ENCODE measurements at places on chromosomes 12 and 14. TPM values are rescaled to one million over a fixed set of nuclear protein-coding genes. Genes with fewer than 3 reads are reported as not detected.

Gene FGF23
- not detected for total RNA-seq

Gene LIN52
- 8.1 TPM for total RNA-seq

Gene TGM1
- total RNA-seq, result 2.8 TPM

Gene FOXG1
- not detected for total RNA-seq

Gene TSPAN8
- total RNA-seq, result not detected

Gene BCL11B
- 10.8 TPM for total RNA-seq

Gene GPR84
- 2.9 TPM for total RNA-seq

Gene STAC3
- 3.4 TPM for total RNA-seq

Gene SYT10
- total RNA-seq, result not detected

Gene BLTP3B
- 29.5 TPM for total RNA-seq

Gene OR6C1
- total RNA-seq, result not detected

DNA sequence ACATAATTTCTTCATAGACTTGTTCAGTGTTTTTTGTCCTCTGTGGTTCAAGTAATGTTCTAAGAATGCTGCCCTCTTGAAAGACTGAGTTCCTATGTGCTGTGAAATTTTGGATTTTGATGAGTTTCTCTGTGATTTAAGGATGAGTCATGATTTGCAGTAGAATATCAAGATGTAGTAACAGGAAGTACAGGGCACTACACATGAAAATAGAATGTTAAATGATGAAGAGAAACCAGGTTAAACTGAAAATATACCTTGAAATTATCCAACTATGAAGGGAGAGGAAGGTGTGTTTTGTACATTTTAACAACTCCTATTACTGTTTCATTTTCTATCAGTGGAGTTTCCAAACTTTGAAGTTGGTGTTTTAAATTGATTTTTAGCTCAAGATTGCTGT lies 4.8 kb downstream of the ELK3 start:
- no peaks in the 10 kb centered on the region for H3K27me3 ChIP-seq
- peak overlapping the region; percentile 50 for H3K27ac ChIP-seq
- DNase-seq, result no peak
- H3K4me1 ChIP-seq, result peaks cover 35% of the 10 kb centered on the region

- no peaks in the 10 kb centered on the region for H3K27me3 ChIP-seq
- H3K36me3 ChIP-seq, result no peaks in the 10 kb centered on the region
- no peaks in the 10 kb centered on the region for H3K4me1 ChIP-seq
Observed at GRCh38 chr14:49052521-49052920, 533.7 kb downstream of the RPS29 start.

- H3K36me3 ChIP-seq, result no peaks in the 10 kb centered on the region
- H3K4me1 ChIP-seq, result no peaks in the 10 kb centered on the region
- DNase-seq, result no peak
- no peak overlapping the region for H3K27ac ChIP-seq
- H3K27me3 ChIP-seq, result no peaks in the 10 kb centered on the region
Observed at GRCh38 chr12:59570145-59570544, 25.7 kb upstream of the SLC16A7 start.

DNA sequence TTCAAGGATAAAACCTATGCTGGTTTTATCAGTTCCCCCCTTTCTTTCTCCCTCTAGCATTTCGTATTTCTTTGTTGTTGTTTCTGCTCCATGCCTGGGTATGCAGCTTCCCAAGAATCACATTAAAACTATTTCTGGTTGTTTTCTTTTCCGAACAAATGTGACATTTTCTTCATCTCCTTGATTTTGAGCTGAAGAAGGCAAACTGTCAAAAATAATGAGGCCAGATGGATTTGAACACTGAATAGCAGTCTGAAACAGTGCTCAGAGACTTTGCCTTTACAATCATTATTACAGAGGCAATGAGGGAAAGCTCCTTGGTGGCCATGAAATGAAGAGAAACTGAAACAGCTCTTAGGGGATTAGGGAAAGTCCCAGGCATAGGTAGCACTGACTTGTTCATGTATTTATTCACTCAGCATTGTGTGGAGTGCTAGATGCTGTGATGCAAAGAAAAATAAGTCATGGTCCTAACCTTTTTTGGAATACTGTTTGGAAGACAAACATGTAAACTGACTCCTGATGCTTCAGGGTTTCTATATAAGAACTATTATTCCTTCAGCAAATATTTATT lies 319.5 kb downstream of the FUT8 start:
- no peaks in the 10 kb centered on the region for H3K27me3 ChIP-seq
- DNase-seq, result no peak
- H3K36me3 ChIP-seq, result no peaks in the 10 kb centered on the region

GRCh38 chr12:85821759-85822158 lies 14.4 kb downstream of the RASSF9 start:
- H3K27ac ChIP-seq, result no peak overlapping the region
- H3K27me3 ChIP-seq, result no peaks in the 10 kb centered on the region
- no peaks in the 10 kb centered on the region for H3K36me3 ChIP-seq
- H3K4me3 ChIP-seq, result no peak overlapping the region
- H3K4me1 ChIP-seq, result no peaks in the 10 kb centered on the region

DNA sequence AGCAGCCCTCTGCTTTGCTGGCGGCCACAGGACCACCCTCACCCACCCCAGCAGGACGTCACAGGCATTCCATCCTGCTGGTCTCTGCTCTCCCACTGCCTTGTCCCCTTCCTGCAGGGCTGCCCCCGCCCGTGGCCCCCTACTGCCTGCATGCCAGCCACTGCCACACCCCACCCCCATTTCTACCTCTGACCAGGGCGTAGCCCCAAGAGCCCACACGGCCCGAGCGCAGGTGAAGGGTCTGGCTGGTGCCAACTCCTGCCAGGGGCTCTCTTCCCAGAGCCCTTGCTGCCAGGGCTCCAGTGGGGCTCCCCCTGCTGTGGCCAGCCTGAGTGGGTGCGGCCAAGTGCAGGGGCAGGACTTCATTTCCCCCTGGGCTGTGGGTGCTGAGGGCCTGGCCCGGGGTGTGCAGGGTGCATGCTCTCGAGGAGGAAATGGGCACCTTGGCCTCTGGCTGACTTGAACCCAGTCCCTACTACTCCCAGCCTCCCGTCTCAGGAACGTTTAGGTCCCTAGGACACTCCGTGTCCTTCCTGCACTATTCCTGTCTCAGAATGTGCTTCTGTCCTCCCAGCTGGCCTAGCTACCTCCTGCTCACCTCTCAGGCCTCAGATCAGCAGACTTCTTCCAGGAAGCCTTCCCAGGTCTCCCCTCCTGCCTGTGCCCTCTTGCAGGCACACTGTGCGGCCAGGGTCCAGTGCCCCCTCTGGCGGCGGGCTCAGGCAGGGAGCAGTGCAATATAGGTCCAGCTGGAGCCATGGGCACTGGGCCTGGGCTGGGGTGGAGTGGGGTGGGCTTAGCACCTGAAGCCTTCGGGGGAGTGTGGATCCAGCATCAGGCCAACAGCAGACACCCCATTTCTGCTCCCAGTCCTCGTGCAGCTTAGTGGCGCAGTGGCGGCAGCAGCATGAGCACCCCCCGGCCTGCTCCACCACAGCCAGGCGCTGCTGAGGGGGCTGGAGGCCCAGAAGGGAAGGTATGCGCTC lies 1.4 kb downstream of the LBHD2 start:
- peak; percentile 65 for DNase-seq
- H3K27me3 ChIP-seq, result peaks cover 18% of the 10 kb centered on the region
- H3K4me3 ChIP-seq, result no peak overlapping the region
- H3K36me3 ChIP-seq, result no peaks in the 10 kb centered on the region

DNA sequence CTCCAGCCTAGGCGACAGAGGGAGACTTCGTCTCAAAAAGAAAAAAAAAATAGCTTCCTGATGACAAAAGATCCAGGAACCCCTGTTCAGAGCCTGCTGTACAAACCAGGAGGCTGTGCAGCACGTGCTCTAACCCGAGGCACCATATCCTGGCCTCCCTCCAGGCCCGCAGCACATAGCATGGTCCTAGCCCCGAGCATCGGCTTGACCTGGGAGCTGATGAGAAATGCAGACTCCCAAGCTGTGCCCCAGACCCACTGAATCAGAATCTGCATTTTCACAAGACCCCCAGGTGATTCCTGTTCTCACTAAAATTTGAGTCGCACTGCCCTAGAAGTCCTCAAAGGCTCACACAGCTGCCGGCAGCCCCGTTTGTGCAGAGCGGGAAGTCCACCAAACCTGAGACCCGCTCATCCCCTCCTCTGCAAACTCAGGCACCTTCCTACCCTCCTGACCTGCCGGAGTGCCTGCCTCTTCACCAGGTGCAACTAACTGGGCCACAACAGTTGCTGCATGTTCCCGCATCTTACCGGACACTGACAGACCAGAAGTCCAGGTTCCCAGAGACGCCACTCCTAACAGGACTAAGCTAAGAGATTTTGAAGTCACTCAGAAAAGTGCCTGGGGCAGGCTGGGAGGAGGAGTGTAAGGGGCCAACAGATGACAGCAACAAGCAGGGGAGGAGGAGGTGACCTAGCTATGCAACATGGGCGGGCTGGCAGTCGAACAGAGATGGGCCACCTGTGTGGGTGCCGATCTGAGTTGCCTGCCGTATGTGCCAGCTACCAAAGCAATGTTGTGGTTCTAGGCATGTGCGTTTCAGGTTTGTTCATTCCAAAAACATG lies 24.0 kb upstream of the RIN3 start:
- peak; percentile 58 for DNase-seq
- peaks cover 7% of the 10 kb centered on the region for H3K4me1 ChIP-seq
- no peaks in the 10 kb centered on the region for H3K36me3 ChIP-seq
- H3K27me3 ChIP-seq, result no peaks in the 10 kb centered on the region
- H3K27ac ChIP-seq, result peak overlapping the region; percentile 82
- no peak overlapping the region for H3K4me3 ChIP-seq

- DNase-seq, result no peak
- H3K27ac ChIP-seq, result no peak overlapping the region
- H3K4me1 ChIP-seq, result peaks cover 18% of the 10 kb centered on the region
- no peak overlapping the region for H3K4me3 ChIP-seq
Observed at GRCh38 chr12:79891506-79892162, 43.3 kb downstream of the PPP1R12A start.

DNA sequence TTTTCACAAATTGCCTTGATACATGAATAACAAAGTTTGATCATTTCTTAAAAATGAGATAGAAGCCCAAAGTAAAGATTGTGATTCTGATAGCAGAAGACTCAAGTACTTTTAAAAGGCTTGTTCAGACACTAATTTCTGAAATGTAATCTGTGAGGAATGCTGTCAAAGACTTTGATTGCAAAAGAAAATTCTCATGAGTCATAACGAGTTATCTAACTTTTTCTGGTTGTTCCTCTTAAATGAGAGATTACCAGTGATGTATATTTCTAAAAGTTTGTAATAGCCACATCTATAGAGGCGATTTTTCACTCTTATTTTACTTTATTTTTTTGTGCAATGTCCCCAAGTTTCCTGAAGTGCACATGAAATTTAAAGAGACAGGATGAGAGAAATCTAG lies 7.0 kb downstream of the PYGL start:
- H3K27me3 ChIP-seq, result no peaks in the 10 kb centered on the region
- no peak for DNase-seq
- peaks cover 38% of the 10 kb centered on the region for H3K4me1 ChIP-seq
- H3K4me3 ChIP-seq, result no peak overlapping the region
- H3K36me3 ChIP-seq, result no peaks in the 10 kb centered on the region

DNA sequence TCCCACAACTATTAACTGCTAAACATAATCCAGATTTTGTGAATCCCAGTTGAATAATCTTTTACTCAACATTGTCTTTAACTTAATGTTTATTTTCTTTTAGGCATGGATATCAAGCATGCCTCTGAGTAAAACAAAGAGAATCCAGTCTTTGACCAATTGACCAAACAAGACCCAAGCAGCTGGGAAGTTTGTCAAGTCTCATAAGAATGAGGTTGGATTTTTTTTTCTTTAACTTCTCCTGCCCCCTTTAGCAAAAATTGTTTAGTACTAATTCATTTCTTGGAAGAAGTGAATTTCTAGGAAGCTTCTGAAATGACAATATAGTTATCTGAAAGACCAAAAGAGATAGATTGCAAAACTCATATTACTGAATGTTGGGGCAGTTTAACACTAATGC lies 89.9 kb downstream of the OTOGL start:
- peaks cover 5% of the 10 kb centered on the region for H3K4me1 ChIP-seq
- no peak overlapping the region for H3K27ac ChIP-seq
- H3K4me3 ChIP-seq, result no peak overlapping the region
- no peaks in the 10 kb centered on the region for H3K36me3 ChIP-seq

GRCh38 chr14:54673193-54674045 lies 106.5 kb downstream of the SAMD4A start:
- DNase-seq, result no peak
- H3K27me3 ChIP-seq, result no peaks in the 10 kb centered on the region
- no peaks in the 10 kb centered on the region for H3K4me1 ChIP-seq
- no peak overlapping the region for H3K4me3 ChIP-seq
- H3K36me3 ChIP-seq, result no peaks in the 10 kb centered on the region

DNA sequence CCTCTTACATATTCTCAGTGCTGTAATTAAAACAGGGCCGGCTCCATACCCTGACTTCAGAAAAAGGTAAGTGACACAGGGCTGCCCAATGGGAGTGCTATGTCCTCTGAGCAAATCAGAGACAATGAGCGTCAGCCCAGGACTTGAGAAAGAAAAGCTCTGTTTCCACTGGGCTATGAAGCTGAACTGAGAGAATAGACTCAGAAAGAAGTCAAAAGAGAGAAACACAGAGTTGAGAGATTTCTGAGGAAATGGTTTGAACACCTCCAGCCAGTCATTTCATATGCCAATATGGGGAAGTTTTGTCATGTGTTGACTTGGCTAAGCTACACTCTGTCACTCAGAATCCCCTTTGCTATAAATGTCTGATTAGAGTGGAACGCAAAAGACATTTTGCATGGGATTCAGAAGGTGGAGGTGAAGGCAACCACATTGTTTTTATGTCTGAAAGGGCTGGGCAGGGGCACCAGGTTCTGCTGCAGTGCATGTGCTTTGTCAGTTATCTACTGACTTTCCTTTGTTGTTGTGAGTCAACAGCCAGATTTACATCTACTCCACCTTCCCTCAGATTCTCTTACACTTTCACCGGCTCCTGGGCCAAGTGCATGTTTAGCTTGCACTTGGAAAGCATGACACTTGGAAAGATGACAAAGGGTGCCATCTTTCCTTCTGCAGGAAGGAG lies 313.3 kb downstream of the DUSP6 start:
- H3K4me3 ChIP-seq, result no peak overlapping the region
- no peaks in the 10 kb centered on the region for H3K36me3 ChIP-seq
- no peaks in the 10 kb centered on the region for H3K27me3 ChIP-seq
- H3K4me1 ChIP-seq, result peaks cover 28% of the 10 kb centered on the region
- DNase-seq, result no peak

DNA sequence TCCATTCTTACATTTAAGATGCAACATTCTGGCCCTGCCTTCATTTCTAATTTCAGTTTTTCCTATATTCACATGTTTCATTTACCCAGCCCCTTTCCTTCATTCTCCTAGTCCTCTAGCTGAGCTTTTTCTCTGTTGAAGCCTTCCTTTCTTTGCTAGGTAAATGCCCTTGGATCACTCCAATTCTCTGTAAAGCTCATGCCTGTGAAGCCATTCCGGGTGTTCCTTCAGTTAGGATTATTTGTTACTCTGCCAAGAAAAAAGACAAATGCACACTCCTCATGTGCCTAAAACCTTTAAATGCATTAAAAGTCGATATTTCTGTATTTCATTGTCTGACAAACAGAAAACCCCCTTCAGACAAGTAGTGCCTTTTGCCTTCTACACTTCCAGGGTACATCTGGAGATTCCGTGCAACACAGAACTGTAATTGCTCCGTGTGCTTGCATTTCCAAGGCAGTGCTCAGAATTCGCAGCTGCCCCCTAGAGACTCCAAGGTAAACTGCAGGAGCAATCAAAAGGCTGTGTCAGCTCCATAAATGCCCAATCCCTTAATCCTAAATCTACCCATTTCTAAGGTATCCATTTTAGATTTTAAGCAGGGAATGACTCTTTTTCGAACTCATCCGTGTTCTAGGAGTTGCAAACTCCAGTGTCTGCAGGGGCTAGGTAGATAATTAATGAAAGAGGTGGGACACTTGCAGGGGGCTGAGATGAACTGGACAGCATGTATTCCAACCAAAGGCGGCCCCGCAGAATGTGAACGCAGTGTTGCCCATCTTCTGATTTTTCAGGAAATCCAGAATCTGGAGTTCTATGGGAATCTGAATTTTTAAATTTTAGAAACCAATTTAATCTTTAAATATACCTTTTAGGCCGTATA lies 320.2 kb downstream of the GRIN2B start:
- H3K27me3 ChIP-seq, result no peaks in the 10 kb centered on the region
- DNase-seq, result no peak
- H3K4me3 ChIP-seq, result no peak overlapping the region
- no peak overlapping the region for H3K27ac ChIP-seq
- peaks cover 5% of the 10 kb centered on the region for H3K4me1 ChIP-seq
